ENCODE measurements at places on chromosomes 1 and 21. TPM values are rescaled to one million over a fixed set of nuclear protein-coding genes. Genes with fewer than 3 reads are reported as not detected.

Gene FALEC
- not detected for total RNA-seq

Gene RCSD1
- 19.0 TPM for total RNA-seq

Gene ANXA9
- total RNA-seq, result 0.34 TPM

Gene SOAT1
- total RNA-seq, result 11.7 TPM

Gene TSNAX
- total RNA-seq, result 28.2 TPM

DNA sequence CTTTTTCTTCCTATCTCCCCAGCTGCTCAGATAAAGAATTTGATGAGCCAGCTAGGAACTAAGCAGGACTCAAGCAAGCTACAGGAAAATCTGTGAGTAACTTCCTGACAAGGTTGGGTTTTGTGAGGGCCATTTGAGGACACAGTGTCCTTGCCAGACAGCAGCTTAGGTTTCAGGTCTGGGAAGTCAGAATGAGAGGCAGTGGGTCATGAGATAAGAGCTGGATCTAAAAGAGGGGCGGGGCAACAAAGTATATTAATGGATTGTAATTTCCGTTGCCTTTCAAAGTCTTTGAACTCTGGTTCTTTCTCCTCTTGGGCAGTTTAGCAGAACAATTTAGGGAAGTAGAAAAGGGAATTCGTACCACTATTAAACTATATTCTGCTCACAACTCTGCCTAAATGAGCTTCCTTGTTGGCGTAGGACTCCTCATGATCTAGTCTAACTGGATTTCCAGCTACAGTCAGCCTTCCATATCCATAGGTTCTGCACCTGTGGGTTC is 16.6 kb downstream of the STX12 start:
- H3K27ac ChIP-seq, result no peak overlapping the region
- H3K4me1 ChIP-seq, result peaks cover 26% of the 10 kb centered on the region
- no peaks in the 10 kb centered on the region for H3K27me3 ChIP-seq
- H3K4me3 ChIP-seq, result no peak overlapping the region
- DNase-seq, result no peak

All from esophagus muscularis mucosa (tissue), 4 donors.